ENCODE measurements at places on chromosomes 7 and 10.

DNA sequence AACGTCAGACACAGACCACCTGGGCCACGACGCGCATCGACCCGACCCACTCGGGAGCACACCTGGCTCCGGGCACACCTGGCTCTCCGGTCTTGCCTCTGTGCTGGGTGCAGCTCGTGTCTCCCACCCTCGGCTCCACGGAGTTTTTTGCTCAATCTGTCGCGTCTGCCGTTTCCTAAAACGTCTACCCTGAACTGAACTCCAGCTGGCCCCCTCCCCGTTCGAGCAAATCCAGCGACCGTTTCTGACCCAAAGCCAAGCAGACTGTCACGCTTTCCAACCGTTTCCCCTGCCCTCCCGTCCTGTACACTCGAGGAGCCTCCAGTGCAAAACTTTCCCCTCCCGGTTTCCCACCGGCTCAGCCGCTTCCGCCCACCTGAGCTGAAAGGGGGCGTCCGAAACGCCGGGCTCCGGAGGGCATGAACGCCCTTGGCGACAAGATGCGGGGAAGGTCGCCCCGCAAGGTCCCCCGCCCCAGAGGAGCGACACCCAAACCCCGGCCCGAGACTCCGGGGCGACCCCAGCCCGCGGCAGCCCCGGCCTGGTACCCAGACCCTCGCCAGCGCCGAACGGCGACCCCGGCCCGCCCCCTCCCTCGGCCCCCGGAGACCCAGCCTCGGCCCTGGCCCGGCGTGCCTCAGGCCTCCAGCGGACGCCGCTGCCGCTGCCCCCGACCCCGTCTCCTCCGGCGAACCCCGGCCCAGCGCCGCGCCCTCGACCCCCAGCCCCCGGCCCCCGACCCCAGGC lies 557 bp downstream of the CYTH3 start:
- H3K4me3 ChIP-seq, result peak overlapping the region; percentile 93
- H3K36me3 ChIP-seq, result no peaks in the 10 kb centered on the region

DNA sequence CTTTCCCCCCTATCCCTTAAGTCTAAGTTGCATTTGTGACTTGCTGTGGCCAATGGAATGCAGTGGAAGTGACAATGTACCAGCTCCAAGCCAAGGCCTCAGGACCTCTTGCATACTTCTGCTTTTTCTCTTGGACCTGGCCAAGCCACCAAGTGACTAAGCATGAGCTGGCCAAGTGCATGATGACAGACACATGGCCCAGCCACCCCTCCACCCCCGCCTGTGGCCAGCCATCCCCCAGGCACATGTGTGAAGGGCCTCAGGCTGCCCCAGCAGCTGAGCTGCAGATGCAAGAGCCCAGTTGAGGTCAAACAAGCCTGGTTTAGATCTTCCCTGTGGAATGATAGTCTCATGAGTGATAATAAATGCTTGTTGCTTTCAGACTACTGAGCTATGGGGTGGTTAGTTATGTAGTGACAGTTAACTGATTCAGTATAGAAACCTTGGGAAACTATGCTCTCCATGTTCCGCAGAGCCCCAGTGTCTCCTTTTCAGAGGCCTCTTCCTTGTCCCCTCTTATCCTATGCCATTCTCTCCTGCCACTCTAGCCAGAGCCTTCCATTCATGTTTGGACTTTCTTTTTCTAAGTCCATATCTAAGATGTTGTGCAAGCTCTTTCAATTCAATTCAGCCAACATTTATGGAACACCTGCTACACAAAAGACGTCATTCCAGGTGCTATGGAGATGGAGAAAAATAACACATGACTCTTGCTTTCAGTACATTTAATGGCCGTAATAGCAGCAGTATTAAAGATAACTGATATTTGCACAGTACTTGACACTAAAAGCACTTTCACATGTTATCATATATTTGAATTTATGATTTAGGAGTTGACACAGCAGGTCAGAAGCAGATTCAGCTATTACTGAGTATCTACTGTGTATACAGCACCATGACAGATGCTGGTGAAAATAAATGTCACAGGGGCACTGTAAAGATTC lies 55.5 kb upstream of the LOXL4 start:
- peaks cover 29% of the 10 kb centered on the region for H3K4me1 ChIP-seq
- no peaks in the 10 kb centered on the region for H3K27me3 ChIP-seq
- peak overlapping the region; percentile 14 for H3K27ac ChIP-seq
- DNase-seq, result peak; percentile 94
- no peak overlapping the region for H3K4me3 ChIP-seq

DNA sequence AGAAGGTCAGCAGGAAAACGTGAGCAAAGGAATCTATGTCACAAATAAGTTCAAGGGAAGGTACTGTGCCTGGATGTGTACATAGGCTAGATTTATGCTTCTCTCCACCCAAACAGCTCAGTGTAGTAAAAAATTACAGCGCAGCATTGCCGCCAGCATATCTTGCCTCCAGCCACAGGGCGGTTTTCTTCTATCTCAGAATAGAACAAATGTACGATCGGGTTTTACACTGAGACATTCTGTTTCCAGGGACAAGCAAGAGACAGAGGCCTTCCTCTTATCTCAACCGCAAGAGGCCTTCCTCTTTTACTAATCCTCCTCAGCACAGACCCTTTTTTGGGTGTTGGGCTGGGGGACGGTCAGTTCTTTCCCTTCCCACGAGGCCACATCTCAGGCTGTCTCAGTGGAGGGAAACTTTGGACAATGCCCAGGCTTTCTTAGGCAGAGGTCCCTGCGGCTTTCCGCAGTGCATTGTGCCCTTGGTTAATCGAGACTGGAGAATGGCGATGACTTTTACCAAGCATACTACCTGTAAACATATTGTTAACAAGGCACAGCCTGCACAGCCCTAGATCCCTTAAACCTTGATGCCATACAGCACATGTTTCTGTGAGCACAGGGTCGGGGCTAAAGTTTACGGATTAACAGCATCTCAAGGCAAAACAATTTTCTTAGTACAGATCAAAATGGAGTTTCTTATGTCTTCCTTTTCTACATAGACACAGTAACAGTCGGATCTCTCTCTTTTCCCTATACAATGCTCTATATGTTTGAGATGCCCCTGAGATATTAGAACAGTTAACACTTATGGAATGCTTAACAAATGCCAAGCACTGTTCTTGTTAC lies 11.6 kb upstream of the ABHD11 start:
- no peaks in the 10 kb centered on the region for H3K27me3 ChIP-seq
- no peak overlapping the region for H3K27ac ChIP-seq
- no peak overlapping the region for H3K4me3 ChIP-seq

DNA sequence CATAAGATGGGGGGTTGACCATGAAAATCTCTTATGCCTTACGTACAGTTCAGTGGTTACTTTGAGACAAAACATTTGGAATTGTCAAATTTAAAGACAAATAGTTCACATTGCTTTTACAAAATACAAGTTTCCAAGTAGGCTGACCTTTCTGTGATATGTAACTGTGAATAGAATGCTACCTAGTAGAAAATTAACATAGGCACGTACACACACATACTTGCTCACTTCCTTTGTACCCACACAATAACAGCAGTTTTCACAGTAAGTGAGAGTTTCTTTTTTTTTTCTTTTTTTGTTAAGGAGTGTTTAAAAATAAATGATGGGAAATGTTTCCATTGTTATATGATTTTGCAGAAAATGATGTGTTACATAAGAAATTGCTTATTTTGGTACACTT lies 53.3 kb upstream of the SP8 start:
- H3K4me3 ChIP-seq, result no peak overlapping the region
- H3K27ac ChIP-seq, result no peak overlapping the region
- H3K4me1 ChIP-seq, result no peaks in the 10 kb centered on the region
- no peak for DNase-seq
- H3K36me3 ChIP-seq, result no peaks in the 10 kb centered on the region

GRCh38 chr10:93993414-93993781 lies 333 bp upstream of the PLCE1 start:
- no peaks in the 10 kb centered on the region for H3K36me3 ChIP-seq
- H3K4me1 ChIP-seq, result peaks cover 48% of the 10 kb centered on the region
- H3K27ac ChIP-seq, result no peak overlapping the region
- H3K27me3 ChIP-seq, result no peaks in the 10 kb centered on the region

DNA sequence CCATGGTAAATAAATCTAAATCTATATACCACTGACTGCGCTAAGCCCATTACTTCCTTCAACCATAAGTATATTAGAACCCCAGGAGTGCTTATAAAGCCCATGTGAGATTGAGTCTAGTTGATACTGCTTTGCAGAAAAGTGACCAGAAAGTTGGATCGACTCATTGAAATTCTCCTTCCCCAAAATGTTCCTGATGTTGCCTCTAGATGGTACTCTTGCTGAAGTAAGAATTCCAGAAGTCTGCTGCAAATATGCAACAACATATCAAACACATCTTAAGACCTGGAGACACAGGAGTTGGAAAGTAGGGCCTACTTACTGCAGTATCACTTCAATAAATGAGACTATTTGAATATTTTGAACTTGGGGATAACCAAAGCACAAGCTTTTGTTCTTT lies 550.8 kb downstream of the IPMK start:
- H3K27ac ChIP-seq, result no peak overlapping the region
- no peaks in the 10 kb centered on the region for H3K4me1 ChIP-seq
- no peaks in the 10 kb centered on the region for H3K27me3 ChIP-seq

- peak; percentile 54 for DNase-seq
- no peak overlapping the region for H3K4me3 ChIP-seq
- no peak overlapping the region for H3K27ac ChIP-seq
- peaks cover 14% of the 10 kb centered on the region for H3K4me1 ChIP-seq
- no peaks in the 10 kb centered on the region for H3K27me3 ChIP-seq
Measured at GRCh38 chr7:124652237-124652636, 113.4 kb downstream of the GPR37 start.

DNA sequence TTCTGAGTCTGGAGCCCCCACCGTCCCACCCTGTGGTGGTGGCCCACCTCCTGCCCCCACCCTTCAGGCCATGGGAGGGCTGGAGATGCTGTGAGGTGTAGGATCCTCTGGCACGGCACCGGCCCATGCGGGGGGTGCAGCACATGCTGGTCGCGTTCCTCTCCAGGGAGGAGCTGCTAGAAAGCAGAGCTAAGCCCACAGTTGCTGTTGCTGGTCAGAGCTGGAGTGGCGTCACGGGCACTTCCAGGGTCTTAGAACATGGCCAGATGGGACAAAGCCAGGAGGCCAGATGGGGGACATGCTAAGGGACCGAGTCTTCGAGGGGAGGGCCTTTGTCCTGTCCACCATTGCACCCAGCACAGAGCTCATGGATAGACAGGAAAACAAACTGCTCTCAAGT lies 21.6 kb downstream of the AGAP3 start:
- no peaks in the 10 kb centered on the region for H3K27me3 ChIP-seq
- H3K27ac ChIP-seq, result no peak overlapping the region
- peaks cover 2% of the 10 kb centered on the region for H3K4me1 ChIP-seq

GRCh38 chr7:116153050-116153449 lies 57.3 kb upstream of the TES start:
- peaks cover 36% of the 10 kb centered on the region for H3K4me1 ChIP-seq
- DNase-seq, result no peak
- no peaks in the 10 kb centered on the region for H3K36me3 ChIP-seq
- no peaks in the 10 kb centered on the region for H3K27me3 ChIP-seq
- no peak overlapping the region for H3K27ac ChIP-seq
- no peak overlapping the region for H3K4me3 ChIP-seq

GRCh38 chr7:55132890-55133551 lies 114.2 kb downstream of the EGFR start:
- peak; percentile 98 for DNase-seq
- no peaks in the 10 kb centered on the region for H3K36me3 ChIP-seq
- H3K4me3 ChIP-seq, result peak overlapping the region; percentile 26
- no peaks in the 10 kb centered on the region for H3K27me3 ChIP-seq
- peaks cover 79% of the 10 kb centered on the region for H3K4me1 ChIP-seq

GRCh38 chr10:34078745-34079470 lies 736.2 kb downstream of the PARD3 start:
- no peak overlapping the region for H3K4me3 ChIP-seq
- DNase-seq, result no peak
- no peak overlapping the region for H3K27ac ChIP-seq
- H3K4me1 ChIP-seq, result no peaks in the 10 kb centered on the region

DNA sequence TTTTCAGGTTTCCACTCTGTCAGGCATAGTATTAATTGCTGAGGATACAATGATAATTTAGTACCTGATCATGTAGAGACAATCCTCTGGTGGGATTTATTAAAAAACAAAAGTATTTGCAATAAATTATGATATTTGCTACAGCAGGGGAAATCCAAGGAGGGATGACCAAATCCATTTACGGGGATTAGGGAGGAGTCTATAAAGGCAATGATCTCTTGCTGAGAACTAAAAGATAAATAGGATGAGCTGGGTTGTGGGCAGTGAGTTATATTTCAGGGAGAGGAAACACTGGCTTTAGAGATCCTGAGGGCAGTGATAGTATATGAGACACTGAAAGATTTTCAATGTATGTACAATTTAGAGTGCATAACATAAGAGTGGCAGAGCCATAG lies 305.5 kb downstream of the GPR37 start:
- H3K36me3 ChIP-seq, result no peaks in the 10 kb centered on the region
- H3K4me1 ChIP-seq, result peaks cover 20% of the 10 kb centered on the region
- DNase-seq, result peak; percentile 17
- no peak overlapping the region for H3K27ac ChIP-seq
- no peak overlapping the region for H3K4me3 ChIP-seq

- no peak overlapping the region for H3K27ac ChIP-seq
- H3K27me3 ChIP-seq, result no peaks in the 10 kb centered on the region
- no peaks in the 10 kb centered on the region for H3K4me1 ChIP-seq
- no peak for DNase-seq
- H3K36me3 ChIP-seq, result no peaks in the 10 kb centered on the region
- H3K4me3 ChIP-seq, result no peak overlapping the region
Measured at GRCh38 chr7:18459484-18460245, 35.9 kb upstream of the HDAC9 start.

GRCh38 chr7:52257890-52258289 lies 777.5 kb upstream of the POM121L12 start:
- H3K36me3 ChIP-seq, result no peaks in the 10 kb centered on the region
- no peak overlapping the region for H3K27ac ChIP-seq
- no peaks in the 10 kb centered on the region for H3K4me1 ChIP-seq
- no peaks in the 10 kb centered on the region for H3K27me3 ChIP-seq
- no peak overlapping the region for H3K4me3 ChIP-seq

- peaks cover 21% of the 10 kb centered on the region for H3K36me3 ChIP-seq
- no peaks in the 10 kb centered on the region for H3K27me3 ChIP-seq
- H3K27ac ChIP-seq, result no peak overlapping the region
- H3K4me1 ChIP-seq, result 0 out of 2 replicates have a peak, but pooled peaks cover 5% of the 10 kb centered on the region
- DNase-seq, result peak; percentile 46
Measured at GRCh38 chr7:77655836-77656455, 40.3 kb upstream of the RSBN1L start.

GRCh38 chr10:128431083-128431482 lies 304.9 kb upstream of the MKI67 start:
- DNase-seq, result no peak
- H3K27me3 ChIP-seq, result peaks cover 3% of the 10 kb centered on the region
- H3K4me1 ChIP-seq, result no peaks in the 10 kb centered on the region
- no peaks in the 10 kb centered on the region for H3K36me3 ChIP-seq
- no peak overlapping the region for H3K4me3 ChIP-seq
- H3K27ac ChIP-seq, result no peak overlapping the region
